Spleen (tissue), 13 donors: ENCODE measurements at places on chromosomes 11 and 22.

DNA sequence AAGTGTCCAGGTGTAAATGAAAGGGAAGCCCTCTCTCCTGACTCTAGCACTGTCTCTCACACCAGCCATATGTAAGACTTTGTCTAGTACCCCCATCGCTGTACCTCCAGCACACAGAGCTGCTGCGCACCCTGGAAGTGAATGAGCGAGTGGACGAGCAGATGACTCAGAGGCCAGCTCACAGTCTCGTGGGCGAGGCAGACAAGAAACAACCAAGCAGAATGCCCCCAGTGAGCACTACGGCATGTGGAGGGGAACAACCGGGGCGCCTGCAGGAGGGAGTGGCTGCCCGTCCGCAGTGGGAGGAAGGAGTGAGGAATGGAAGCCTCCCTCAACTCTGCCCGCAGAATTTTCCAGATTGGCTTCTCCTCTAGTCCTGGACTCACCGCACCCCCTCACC lies 46.4 kb downstream of the MCM5 start:
- H3K4me3 ChIP-seq, result no peak overlapping the region
- H3K4me1 ChIP-seq, result peaks cover 7% of the 10 kb centered on the region
- no peak overlapping the region for H3K27ac ChIP-seq

GRCh38 chr11:134517115-134517514 lies 105.1 kb upstream of the B3GAT1 start:
- H3K27me3 ChIP-seq, result peaks cover 57% of the 10 kb centered on the region
- no peak for DNase-seq
- no peaks in the 10 kb centered on the region for H3K4me1 ChIP-seq
- no peak overlapping the region for H3K4me3 ChIP-seq

- no peaks in the 10 kb centered on the region for H3K27me3 ChIP-seq
- no peak overlapping the region for H3K27ac ChIP-seq
- peaks cover 59% of the 10 kb centered on the region for H3K4me1 ChIP-seq
- DNase-seq, result no peak
These were observed 6.2 kb downstream of the SBF1 start for GRCh38 chr22:50468626-50469025.

DNA sequence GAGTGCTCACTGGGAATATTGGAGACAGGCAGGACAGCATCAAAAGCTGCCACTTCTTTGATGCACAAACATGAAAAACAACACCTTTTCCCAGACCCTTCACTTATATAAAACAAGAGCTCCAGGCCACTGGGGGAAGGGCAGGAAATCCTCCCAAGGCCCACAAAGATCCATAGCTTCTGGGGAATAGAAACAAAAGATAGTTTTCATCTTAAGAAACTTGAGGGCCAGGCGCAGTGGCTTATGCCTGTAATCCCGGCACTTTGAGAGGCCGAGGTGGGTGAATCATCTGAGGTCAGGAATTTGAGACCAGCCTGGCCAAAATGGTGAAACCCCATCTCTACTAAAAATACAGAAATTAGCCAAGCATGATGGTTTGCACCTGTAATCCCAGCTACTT lies 15.3 kb downstream of the RTL6 start:
- H3K4me1 ChIP-seq, result peaks cover 11% of the 10 kb centered on the region
- no peaks in the 10 kb centered on the region for H3K27me3 ChIP-seq
- no peak overlapping the region for H3K27ac ChIP-seq
- H3K36me3 ChIP-seq, result no peaks in the 10 kb centered on the region

DNA sequence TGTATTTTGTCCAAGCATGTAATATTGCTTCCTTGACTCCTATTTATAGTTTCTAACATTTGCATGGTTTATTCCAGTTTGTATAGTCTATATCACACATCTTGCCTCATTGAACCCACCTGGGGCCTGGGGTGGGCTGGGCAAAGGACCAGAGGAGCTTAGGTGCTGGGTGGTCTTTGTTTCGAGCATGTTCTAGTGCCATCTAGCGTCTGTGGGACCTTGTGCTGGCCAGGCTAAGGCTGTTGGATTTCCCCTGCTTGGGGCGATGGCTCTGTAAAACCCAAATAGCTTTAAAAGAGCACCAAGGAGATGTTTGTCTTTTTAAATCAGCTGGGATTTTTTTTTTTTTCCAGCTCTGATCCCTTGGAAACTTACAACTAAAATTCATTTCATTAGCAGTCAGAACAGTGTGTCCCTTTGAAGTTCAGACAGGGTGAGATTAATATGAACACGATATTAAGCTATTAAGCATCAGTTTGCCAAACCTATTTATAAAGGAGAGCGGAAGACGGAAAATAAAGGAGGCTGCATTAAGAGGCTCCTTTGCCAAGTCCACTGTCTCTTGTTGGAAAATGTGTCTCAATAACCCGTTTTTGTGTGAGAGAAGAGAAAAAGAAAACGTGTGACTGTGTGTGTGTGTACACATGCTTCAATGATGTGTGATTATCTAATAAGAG lies 157.4 kb downstream of the COMMD9 start:
- H3K4me1 ChIP-seq, result no peaks in the 10 kb centered on the region
- no peak overlapping the region for H3K27ac ChIP-seq
- H3K4me3 ChIP-seq, result no peak overlapping the region
- H3K27me3 ChIP-seq, result no peaks in the 10 kb centered on the region
- no peaks in the 10 kb centered on the region for H3K36me3 ChIP-seq

DNA sequence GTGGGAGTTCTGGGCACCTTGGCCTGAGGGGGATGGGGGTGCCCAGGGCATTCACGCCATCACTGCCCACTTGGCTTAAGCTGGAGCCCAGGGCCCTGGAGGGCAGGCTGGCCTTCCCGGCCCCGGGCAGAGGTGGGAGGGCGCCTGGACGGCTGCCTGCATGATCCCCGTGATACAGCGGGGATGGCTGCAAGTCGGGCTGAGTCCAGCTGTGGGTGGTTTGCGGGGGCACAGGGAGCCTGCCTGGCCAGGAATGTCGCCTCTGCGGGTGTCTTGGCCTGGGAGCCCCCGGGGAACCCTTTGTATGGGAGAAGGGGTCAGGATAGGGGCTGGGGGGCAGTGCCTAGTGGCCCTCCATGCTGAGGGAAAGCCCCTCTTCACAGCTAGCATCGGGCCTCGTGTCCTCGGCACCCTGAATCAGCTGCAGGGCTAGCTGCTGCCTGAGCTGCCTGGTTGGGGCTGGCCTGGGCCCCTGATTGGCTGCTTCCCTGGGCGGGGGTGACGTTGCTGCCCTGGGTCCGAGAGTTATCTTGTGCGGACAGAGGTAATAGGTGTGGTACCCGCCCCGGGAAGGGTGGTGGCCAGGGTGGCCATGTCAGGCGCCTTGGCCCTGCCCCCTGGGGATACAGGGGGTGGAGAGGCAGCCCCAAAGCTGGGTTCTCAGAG lies 8.3 kb downstream of the BRSK2 start:
- DNase-seq, result no peak
- no peak overlapping the region for H3K4me3 ChIP-seq
- H3K36me3 ChIP-seq, result no peaks in the 10 kb centered on the region
- peaks cover 28% of the 10 kb centered on the region for H3K27me3 ChIP-seq

- no peak overlapping the region for H3K27ac ChIP-seq
- no peaks in the 10 kb centered on the region for H3K27me3 ChIP-seq
These were observed 6.9 kb upstream of the NAA40 start for GRCh38 chr11:63931876-63932275.

DNA sequence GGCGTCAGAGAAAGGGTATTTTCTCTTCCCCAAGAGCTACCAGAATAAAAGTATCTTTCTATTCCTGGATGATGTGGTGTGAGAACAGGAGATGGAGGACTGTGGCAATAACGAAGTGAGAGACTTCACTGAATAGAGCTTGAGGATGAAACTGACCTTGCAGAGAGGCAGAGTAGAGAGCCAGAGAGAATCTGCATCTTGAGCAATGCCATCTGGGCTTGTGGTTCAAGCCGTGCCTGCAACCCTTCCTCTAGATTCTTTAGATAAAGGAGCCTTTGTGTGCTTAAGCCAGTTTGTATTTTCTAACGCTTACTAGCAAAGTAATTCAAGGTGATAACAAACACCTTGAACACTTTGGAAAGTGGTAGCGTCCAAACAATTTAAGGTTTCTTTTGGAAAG lies 2.2 kb downstream of the ME3 start:
- H3K27me3 ChIP-seq, result peaks cover 18% of the 10 kb centered on the region
- DNase-seq, result no peak
- H3K4me1 ChIP-seq, result peaks cover 22% of the 10 kb centered on the region
- no peak overlapping the region for H3K27ac ChIP-seq
- no peaks in the 10 kb centered on the region for H3K36me3 ChIP-seq
